ENCODE measurements at places on chromosomes 13 and 19.

GRCh38 chr19:19105365-19106055, 32.8 kb downstream of the TMEM161A start:
- DNase-seq = no peak

DNA sequence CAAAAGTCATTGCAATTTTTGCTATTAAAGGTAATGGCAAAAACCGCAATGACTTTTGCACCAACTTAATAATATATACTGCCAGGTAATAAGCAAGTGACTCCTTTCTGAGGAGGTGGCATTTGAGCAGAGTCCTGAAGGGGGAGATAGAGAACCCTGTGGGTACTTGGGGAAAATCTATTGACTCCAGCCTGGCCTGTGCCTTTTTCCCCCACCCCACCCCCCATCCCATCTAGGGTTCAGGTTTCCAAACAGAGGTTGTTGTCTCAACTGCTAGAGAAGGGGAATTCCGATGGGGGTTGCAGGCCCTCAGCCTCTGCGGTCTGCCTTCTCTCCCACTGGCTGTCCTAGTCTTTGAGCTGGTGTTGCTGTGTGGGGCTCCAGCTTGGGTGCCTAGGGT, 11.5 kb downstream of the S1PR2 start:
- DNase-seq = no peak

DNA sequence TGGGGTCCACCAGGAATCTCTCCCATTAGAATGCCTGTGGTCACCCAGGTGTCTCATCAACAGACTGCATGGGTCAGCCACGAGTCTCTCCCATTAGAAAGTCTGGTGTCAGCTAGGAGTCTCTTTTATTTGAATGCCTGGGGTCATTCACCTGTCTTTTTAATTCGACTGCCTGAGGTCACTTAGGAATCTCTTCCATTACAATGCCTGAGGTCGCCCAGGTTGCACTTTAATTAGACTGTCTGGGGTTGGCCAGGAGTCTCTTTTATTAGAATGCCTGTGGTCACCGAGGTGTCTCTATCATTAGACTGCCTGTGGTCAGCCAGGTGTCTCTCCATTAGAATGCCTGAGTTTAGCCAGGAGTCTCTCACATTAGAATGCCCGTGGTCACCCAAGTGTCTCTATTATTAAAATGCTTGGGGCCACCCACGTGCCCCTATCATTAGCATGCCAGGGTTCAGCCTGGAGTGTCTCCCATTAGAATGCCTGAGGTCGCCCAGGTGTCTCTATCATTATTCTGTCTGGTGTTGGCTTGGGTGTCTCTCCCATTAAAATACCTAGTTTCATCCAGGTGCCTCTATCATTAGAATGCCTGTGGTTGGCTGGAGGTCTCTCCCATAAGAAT, 1474.3 kb downstream of the UQCRFS1 start:
- DNase-seq = no peak

DNA sequence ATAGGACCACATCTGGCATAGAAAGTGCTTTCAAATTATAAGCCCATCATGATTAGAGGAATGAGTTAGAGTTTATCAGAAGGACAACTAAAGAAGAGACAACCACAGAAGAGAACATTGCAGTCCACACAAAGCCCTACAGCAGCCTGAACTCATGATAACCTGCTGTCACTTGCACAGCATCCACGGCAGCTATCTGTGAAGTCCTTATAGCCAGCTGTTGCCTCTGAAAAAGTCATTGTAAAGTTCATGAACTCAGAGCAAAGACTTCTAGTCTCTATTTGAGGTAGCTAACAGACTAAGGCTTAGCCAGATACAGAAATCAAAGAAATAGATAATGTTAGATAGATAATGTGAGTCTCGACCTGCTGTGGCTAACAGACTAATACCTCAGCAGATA, 450.0 kb downstream of the KLF5 start:
- no peak for DNase-seq

- DNase-seq = no peak
Observed at GRCh38 chr13:94123557-94123956, 355.9 kb downstream of the DCT start.

GRCh38 chr19:16915135-16915534, 26.3 kb downstream of the F2RL3 start:
- DNase-seq = no peak

DNA sequence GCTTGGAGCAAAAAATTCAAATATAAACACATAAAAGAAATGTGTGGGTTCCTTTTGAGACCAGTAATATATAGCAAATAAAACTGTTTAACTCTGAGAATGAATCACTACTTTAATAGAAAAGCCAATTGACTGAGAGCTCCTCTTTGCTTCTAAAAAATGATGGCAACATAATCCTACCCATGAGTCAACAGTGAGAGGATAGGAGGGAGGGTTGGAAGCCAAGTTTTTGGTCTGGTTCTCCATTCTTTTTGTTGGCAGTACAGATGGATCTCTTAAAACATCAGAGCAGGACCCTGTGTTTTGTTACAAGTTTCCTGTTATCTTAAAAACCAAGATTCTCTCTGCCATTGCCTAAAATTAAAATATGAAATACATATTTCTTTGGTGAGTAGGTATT, 50.0 kb upstream of the POSTN start:
- DNase-seq = peak; percentile 88

DNA sequence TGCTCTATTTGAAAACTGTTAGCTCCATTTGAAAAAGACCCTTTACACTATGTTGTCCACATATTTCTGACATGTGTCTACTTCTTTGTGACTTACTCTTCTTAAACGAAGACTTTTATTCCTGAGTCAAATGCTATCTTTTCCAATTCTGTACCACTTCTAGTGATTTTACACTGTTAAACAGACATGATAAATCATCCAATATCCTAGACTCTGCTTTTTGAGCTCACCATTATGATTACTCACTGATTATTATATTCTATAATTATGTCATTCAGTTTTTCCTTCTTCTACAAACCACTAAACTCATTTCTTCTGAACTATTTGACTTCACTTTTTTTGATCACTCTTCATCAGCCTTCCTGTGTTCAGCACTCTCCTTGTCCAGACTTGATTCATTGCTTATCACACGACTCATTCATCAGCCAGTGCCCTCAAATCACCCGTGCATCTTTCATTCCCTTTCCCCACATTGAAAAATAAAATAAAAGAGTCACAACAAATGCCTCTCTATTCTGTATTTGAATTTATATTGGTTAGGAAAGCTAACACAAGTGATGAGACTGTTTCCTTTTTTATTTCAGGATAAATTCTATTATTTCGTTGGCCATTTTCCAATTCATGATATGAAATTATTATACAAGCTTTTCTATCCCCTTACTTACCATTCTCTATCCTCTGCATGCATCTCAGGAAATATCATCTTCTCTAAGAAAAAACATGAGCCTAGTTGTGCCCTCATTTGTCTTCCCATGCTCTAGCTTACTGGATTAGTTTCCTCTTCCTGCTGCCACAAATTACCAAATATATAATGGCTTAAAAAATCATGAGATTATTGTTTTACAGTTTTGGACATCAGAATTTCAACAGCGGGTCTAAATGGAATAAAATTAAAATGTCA, 1482.1 kb upstream of the MIR17HG start:
- no peak for DNase-seq

GRCh38 chr13:99331881-99332293, 24.7 kb upstream of the GPR183 start:
- no peak for DNase-seq

DNA sequence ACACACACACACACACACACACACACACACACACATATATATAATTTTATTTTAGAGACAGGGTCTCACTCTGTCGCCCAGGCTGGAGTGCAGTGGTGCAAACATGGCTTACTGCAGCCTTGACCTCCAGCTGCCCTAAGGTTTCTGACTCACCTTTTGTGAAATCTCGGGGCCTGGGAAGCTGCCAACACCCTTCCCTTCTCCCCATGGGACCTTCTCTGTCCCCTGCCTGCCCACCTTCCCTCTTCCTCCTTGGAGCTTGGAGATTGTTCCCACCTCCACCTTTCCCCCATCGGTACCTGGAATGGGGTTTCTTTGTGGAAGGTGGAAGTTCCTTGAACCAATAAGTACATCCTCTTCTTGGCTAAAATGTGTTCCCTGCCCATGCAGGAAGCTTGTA, 6.3 kb downstream of the ARRDC5 start:
- DNase-seq = no peak

GRCh38 chr13:31207661-31208552, 8.1 kb downstream of the B3GLCT start:
- no peak for DNase-seq

DNA sequence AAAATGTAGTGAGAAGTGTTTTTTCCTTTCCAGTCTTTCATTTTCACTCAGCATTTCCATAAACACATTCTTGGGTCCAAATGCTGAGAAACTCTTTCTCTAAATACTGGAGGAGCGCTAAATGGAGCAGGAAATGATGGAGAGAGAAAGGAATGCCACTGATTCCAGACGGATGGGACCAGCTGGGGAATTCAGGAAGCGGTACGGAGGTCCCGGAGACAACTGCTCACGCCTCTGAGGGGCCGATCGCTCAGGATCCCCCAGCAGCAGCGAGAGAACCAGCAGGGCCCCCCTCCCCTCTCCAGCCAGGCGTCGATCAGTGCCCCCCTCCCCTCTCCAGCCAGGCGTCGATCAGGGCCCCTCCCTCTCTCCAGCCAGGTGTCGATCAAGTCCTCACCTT, 13.2 kb downstream of the RASA3 start:
- no peak for DNase-seq

DNA sequence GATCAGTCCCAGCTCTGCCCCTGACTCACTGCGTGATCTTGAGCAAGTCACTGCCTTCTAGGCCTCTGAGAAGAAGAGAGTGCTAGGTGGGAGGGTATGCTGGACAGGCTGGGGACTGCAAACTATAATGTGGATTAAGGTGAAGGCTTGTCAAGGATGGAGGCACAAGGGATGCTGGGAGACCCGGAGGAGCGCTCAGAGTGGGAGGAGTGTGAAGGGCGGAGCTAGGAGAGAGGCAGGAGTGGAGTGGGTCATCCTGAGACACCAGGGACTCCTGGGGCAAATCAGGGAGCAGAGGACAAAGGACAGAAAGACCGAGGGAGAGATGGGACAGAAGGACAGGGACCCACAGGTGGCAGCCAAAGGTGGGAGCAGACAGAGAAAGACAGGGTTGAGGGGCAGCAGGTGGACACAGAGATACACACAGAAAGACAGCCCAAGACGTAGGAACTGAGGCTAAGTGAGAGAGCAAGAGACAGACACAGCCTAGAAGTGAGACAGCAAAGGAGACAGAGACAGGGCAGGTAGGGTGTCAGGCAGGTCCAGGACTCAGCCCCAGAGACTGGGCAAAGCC, 2.6 kb downstream of the GRIK5 start:
- DNase-seq = no peak

DNA sequence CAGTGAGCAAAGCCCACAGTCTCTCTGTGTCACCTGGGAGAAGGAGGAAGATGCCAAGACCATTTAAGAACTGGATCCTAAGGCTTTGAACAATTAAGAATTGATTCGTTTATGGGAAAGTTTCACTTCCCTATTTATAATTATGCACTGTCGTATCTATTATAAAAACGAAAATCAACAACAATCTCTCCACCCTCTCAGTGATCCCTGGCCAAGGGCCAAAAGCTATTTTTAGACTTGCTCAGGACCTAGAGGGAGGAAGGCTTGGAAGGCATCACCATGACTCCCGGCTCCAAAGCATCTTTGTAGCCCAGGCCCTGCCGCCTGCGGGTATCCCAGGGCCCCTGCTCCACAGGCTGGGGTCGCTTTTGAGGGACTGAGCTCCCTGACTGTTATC, 1.3 kb downstream of the RHPN2 start:
- no peak for DNase-seq

GRCh38 chr13:100513171-100513570, 75.4 kb downstream of the GGACT start:
- DNase-seq = no peak

DNA sequence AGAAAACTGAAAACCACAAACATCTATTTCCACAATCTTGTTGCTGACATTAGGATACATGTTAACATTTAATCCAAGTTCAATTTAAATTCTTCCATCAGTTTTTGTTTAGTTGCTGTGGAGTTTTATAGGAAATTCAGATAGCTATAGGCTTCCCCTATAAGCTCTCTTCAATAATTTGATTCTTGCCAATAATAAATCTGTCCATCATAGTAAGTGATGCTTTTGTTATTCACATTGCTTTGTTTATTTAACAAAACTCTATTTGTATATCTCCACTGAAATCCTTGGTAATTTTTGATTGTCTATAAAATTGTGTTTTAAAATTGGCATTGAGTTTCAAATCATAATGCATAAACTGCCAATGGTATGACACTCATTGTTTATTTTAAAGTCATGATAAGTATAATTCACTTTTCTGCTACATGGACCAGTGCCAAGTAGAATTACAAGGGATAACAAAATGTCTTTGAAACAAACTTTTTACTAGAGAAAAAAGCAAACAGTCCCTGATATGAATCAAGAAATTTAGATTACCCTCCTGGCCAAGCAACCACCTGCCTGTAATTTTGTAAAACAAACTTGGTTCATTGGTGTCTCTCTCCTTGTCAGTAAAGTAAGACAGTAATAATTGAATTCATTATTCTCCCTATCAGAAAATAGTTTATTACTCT, 577.3 kb upstream of the GPC6 start:
- DNase-seq = no peak

GRCh38 chr13:50130123-50130946, 115.1 kb downstream of the KCNRG start:
- DNase-seq = no peak

GRCh38 chr19:38233740-38234251, 9.8 kb upstream of the DPF1 start:
- no peak for DNase-seq

DNA sequence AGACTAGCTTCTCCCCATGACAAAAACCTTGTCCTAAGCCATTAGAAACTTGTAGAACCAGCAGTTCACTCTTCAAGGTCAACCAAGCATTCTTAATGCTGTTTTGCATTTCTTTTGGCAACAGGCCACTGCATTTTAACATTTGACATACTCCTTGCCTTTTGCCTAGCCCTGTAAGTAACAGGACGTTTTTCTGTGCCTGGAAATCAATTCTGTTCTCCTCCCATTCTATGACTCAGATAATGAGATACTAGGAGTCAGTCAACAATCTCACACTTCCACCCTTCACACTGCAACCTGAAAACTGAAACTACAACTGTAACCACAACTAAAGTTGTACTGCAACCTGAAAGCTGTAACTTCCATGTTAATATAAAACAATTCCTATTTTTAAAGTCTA, 268.7 kb downstream of the MZT1 start:
- DNase-seq = no peak
